ENCODE measurements at places on chromosomes 13 and 19.
A peak's percentile ranks its signal among the peaks of the same experiment; 100 is the strongest.

GRCh38 chr13:44191504-44192171, 182.0 kb upstream of the SERP2 start:
- peak; percentile 56 for DNase-seq

- DNase-seq, result no peak
These were observed 11.5 kb upstream of the OXGR1 start for GRCh38 chr13:97005625-97006262.

- no peak for DNase-seq
These were observed 13.3 kb downstream of the NDUFB7 start for GRCh38 chr19:14558370-14559066.

DNA sequence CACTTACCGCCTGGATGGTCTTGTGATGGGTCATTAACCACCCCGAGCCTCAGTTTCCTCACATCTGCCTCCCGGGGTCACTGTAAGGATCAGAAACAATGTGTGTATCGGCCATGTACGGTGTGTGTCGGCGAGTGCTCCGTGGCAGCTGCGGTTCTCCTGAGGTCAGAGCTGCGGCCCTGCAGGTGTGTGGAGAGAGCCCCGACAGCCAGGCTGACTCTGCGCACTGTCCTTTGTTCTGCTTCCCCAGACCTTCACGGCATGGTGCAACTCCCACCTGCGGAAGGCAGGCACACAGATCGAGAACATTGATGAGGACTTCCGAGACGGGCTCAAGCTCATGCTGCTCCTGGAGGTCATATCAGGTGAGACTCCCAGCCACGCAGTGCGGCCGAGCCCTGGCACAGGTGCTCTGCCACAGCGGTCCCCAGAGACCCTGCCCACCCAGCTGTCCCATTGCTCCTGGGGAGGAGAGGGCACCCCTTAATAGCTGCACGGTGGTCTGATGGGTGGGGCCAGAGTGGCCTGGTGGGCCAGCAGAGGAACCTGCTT, 43.8 kb downstream of the CAPN12 start:
- DNase-seq, result no peak

DNA sequence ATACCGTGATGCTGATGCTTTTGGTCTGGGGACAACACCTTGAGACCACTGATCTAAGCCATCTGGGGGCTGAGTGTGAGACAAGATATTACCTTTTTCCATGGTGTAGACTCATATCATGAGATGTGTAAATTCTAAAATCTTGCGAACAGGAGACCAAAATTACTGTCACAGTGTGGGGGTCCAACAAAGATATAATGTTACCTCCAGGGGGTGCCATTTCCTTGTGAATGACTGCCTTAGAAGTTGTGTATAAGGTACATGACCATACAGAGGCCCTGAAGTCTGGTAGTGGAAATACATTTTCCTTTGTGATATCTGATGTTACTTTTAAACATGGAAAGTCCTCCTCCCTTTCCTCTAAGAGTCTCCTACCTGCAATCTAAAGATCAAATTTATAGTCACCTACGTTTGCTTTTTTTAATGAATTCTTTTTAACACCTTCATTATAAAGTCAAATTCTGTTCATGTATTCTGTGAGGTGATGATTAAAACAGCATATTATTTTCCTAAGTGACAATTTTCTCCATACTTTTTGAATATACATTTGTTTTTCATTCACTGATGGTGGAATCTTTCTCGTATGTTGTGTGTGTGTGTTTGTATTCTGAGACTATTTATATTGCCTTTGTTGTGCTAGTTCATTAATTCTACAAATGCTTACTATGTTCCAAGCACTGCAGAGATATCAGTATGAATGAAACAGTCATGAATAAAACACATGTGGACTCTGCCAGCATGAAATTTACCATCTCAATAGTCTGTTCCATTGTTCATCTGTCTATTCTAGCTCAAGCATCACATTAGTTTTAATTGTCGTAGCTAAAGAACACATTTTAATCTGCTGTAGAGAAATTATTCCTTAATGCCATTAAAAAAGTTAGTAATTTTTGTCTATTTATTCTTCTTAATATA, 113.7 kb downstream of the RFC3 start:
- no peak for DNase-seq
